Stimulated activated CD8-positive, alpha-beta memory T cell treated with anti-CD3 and anti-CD28 coated beads, Interleukin-4, amount 100 ng/mL, for 1 hour (primary cell): ENCODE measurements at places on chromosomes 4 and X.

DNA sequence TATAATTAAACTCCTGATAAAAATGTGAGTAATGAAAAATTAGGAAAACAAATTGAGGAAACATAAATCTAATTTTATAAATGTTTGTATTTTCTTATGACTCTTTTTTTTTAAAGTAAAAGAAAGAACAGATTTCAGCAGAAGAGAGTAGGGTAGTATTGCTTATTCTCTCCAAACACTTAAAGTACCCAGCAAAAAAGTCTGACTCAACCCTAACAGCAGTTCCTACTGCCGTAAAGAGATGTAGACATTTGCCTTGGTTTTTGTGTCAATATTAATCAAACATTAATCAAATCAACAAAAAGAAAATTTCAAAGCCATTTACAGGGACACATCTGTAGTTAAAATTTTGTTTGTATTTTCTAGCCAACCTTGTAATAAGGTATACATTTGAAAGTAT lies 508.4 kb downstream of the IL15 start:
- no peak for DNase-seq

DNA sequence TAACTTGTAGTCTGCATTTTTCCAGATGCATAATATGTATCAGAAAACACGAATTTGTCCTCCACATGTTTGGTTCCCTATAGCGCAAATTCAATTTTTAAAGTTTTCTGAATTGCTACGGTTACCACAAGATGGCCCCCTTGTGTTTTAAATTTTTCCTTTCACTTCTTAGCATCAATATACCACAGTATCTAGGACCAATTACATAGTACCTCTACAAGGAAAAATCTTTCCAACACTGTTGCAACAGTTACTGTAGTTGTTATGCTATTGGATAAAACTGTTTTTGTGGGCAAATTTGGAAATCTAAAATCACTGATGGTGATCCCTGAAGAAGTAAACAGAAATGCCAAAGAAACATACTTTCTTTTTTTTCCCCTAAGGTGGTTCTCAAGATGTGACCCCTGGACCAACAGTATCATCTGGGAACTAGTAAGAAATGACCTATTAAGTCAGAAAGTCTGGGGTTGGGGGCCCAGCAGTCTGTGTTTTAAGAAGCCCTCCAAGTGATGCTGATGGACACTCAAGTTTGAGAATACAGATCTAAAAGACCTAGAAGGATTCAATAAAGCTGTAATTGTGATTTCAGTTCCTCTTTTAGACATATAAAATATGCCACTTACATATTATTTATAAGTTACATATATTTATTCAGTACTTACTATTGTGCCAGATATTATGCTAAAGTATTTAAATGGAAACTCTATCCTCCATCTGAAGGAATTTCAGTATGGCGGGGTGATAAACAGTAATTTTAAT lies 3.1 kb downstream of the ZGRF1 start:
- no peak for DNase-seq

DNA sequence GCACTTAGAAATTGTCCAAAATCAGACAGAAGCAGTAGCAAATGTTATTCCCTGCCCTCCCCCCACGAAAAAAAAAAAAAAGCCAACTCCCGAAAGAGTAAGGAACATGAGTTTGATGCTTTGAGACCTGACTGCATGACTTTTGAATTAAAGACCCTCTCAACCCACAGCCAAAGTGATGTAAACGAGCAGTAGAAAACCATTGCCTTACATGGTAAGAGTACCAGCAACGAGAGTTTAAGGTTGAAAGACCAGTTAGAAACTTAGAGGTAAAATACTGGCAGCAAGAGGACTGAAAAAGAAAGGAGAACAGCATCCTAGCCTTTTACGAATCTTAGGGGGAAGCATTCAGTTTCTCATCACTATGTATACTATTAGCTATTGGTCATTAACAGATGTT lies 10.0 kb upstream of the ANXA10 start:
- no peak for DNase-seq

- DNase-seq: no peak
Observed at GRCh38 chr4:13103382-13104015, 380.6 kb downstream of the RAB28 start.

DNA sequence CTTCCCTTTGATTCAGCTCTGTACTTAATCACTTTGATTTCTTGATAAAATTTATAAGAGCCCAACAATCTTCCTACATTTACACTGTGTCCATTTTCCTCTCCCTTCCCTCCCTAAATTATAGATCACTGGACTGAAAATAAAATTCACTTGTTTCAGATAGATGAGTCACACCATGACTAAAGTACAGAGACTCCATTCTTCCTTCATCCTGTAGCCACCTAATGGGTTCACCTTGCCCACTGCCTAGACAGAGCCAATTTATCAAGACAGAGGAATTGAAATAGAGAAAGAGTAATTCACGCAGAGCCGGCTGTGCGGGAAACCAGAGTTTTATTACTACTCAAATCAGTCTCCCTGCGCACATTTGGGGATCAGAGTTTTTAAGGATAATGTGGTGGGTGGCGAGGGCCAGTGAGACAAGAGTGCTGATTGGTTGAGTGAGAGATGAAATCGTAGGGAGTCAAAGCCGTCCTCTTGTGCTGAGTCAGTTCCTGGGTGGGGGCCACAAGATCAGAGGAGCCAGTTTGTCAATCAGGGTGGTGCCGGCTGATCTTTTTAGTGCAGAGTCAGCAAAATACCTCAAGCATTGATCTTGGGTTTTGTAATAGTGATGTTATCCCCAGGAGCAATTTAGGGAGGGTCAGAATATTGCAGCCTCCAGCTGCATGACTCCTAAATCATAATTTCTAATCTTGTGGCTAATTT lies 71.3 kb upstream of the MED14 start:
- no peak for DNase-seq
